ENCODE measurements at places on chromosomes 13 and 19. TPM values are rescaled to one million over a fixed set of nuclear protein-coding genes. Genes with fewer than 3 reads are reported as not detected.

DNA sequence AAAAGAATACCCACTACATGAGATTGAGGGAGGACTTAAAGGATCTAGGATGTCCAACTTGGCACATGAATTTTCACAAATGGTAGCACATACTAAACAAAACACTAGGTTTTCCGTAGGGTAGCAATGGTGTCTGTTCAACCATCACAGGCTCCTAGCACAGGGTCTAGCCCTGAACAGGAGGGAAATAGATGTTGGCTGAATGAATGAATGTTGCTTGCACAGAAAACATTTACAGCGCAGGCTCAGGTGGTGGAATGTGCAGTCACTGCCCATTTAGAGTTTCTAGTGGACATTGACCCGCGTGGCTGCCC, 1.9 kb upstream of the MYCBP2 start:
- DNase-seq = no peak

GRCh38 chr13:104594806-104595205, 1528.6 kb upstream of the SLC10A2 start:
- DNase-seq = no peak

DNA sequence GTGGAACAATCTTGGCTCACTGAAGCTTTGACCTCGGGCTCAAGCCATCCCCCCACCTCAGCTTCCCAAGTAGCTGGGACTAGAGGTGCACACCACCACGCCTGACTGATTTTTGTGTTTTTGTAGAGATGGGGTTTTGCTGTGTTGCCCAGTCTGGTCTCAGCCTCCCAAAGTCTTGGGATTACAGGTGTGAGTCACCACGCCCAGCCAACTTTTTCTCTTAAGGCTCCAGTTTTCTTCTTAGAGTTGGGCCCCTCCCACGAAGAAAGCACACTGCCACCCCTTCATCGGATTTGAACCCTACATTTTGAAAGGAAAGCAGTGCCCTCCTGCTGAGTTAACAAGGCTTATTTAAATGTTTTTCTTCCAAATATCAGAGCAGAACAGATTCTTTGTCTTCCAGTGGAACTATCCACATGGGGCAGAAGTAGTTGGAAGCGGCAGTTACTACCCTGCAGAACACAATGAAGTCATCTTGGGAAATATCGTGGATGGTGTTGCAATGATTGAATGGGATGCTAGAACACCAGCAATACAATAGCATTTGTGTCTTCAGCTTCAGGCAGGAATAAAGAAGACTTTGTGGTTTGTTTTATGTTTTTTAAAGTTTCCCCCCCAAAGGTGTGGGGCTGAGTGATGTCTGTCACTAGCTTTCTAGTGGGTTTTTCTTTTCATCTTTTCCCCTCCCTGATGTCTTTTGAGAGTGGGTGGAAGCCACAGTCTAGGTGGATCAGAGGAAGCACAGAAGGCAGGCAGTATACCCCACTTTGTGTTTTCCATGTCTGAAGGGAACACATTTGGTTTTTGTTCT, 8.9 kb downstream of the ACTN4 start:
- DNase-seq = no peak

Gene CDX2
- total RNA-seq = 31.0 TPM

- no peak for DNase-seq
These were observed 22.5 kb upstream of the ALOX5AP start for GRCh38 chr13:30712536-30713532.

DNA sequence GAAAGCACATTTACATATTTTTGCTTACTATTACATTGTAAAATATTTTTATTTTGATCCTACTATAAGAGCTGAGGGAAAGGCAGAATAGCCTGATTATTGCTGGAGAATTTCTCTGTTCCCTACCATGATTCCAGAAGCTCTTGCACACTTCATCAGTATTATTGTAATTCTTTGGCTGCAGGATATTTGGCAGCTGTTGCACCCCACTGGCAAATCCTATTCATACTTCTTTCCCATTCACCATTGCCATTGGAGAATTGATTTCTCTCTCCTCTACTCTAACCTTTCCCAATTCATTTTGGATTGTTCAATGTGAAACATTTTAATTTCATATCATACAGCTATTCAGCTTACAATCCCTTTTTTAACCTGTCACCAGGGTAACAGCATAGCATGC, 238.0 kb downstream of the GGACT start:
- DNase-seq = no peak

Gene URAD
- not detected for total RNA-seq

GRCh38 chr13:61508936-61509335, 93.3 kb upstream of the PCDH20 start:
- no peak for DNase-seq

Gene CABP5
- not detected for total RNA-seq

DNA sequence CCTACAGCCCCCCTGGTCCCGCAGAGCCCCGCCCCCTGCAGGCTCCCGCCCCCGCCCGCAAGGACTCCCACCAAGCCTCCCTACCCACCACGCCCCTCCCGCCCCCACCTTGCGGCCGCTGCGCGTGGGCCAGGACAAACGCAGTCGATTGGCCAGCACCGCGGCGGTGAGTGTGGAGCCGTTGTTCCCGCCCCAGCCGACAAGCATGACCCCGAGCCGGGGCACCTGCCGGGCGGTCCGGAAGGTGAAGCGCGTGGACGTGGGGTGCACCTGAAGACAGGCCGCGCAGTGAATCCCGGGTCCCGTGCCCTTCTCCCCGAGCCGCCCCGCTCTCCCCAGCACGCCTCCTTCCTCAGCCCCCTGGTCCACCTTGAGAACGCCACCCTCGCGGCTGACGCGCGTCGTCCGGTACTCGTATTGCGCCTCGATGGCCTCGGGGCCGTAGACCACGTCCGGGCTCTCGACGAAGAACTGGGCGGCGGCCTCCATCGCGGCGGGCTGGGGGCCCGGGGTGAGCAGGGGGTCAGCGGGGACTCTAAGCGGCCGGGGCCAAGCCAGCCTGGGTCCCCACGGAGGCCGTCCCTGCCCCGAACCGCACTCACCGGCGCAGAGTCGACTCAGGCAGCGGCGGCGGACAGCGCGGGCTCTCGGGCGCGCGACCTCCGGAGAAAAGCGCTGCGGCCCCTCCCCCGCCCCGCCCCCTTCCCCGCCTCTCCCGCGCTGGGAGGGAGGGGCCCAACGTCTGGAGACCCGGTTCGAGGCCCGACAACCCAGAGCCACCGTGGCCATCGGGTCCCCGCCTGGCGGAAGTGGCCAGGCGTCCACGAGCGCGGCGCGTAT, at the start of gene ISYNA1:
Gene ISYNA1, minus strand, starts transcription at position 643 of the 840 bp plus-strand sequence. Its CDS starts 154 bp downstream, at position 489.
- no peak for DNase-seq

- no peak for DNase-seq
These were observed 6.5 kb downstream of the SOX1 start for GRCh38 chr13:112073245-112074138.

DNA sequence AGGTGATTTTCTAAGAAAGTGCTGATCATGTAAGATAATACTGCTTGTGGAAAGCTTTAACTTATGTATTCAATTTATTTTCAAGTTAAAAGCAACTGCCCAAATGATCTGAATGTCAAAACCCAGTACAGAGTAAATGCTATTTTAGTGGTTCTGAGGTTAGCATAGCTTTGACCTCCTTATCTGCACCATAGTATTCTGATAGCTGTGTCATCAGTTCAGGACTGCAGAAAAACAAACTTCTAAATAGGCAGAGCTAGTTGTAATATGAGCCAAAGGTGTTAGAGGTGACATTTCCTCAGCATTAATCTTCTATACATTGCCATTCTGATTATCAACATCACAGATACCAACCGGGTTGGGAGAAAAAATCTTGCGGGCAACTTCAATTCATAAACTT, 758.7 kb downstream of the SLITRK5 start:
- no peak for DNase-seq

DNA sequence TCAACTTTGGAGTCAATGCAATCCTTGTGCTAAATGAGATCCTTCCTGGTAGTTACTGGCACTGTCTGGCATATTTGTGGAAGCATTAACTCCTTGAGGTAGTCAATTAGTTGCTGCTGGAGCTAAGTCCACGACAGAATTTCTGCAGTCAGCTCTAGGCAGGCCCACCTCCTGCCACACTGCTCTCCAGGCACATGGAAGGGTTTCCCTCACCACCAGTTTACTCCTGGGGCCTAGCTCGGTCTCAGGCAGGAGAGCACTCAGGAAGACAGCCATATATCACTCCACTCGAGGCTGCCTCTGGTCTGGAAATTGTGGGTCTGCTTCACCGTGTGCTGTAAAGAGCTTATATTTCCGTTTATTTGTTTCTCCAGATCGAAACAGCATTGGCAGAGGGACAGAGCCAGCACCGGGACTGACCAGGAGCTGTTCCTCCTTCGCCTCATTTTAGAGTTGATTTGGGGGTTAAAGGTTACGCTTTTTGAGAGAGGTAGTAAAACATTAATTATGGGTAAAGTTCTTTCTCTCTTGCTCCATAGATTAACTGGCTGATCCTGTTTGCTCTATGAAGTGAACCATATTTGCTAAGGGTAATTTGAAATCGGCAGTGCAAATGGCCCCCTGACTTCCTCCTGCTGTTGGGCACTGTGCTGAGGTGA, 20.6 kb upstream of the GTF3A start:
- DNase-seq = no peak

Gene WDR62
- 9.2 TPM for total RNA-seq

Gene ADM5
- 7.7 TPM for total RNA-seq

- DNase-seq = no peak
These were observed 21.7 kb downstream of the MYH14 start for GRCh38 chr19:50224986-50225747.

- DNase-seq = no peak
These were observed 52.6 kb downstream of the ALOX5AP start for GRCh38 chr13:30787738-30788525.

Gene ZNF865
- total RNA-seq = 19.9 TPM

DNA sequence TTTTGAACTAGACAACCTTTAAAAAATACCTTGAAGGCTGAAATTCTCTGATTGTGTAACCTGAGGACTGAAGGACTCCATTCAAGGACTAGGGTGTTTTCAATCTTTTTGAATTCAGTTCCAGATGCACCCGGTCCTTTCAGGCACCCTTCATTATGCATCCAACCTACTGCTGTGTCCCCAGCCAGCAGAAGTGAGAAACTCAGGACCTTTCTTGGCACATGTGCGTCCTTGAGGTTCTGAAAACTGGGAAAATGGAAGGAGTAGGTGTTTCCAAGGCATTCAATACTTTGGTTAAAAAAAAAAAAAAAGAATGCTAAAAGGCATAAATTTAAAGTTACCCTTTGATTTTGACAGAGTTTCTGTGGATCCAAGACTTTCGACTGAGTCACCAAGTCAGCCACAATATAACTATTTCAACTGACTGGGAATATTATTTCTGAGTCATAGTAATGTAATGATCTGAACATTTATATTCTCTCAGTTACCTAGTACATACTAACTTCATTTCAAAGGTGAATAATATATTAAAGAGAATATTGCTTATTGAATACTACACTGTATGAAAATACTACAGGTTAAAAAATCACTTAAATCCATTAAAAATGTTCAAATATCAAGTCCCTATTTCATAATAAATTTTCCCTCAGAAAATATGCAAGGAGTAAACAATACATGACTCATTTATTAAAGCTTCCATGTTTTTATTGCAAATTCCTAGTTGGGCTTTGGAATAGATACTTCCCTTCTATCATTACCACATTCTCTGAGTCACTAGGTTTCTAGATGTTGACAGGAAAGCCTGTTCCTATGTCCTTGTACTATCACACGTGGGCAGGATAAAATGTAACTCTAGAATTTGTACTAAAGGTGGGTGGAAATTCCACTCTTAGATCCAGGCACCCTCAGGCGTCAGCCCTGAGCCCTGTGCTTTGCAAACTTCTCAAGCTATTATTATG, 2.4 kb upstream of the ITGBL1 start:
- no peak for DNase-seq

DNA sequence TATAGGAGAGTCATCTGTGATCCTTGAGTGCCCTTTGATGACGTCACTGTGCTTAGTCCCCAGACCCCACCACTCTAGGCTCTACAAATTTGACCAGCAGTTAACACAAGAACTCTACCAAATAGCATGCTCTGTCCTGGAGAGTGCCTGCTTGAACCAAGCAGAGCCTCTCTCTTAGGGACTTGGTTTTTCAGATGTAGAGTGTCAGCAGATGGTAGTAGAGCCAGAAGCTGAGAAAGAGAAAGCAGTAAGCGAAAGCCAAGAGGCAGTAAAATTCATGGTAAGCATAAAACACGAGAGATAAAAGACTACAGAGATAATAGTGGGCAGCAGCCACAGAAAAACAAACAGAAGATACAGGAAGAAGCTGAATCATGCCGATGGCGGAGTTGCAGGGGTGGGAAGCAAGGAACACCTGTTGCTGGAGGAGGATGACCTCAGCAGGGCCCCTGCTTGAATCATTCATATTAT, 193.3 kb downstream of the SLC7A1 start:
- no peak for DNase-seq

Gene CEACAM21
- not detected for total RNA-seq

DNA sequence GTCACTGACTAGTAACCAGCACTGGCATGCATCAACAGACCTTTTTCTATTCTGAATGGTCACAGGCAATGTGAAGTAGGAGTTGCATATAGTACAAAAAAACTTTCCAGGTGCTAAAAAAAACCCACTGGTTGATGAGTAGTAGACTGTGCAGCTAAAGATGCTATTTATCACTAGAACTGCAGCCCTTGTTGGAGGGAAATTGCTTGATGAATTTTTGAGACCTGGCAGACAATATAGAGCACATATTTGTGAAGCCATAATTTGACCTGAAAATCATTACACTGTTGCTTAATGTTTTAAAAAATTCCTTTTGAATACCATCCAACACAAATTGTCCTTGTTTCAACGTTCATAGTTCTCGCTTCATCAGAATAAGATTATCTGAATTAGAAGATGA, 441.0 kb downstream of the KLF12 start:
- DNase-seq = no peak

GRCh38 chr13:51318015-51318414, 21.5 kb upstream of the SERPINE3 start:
- DNase-seq = no peak

DNA sequence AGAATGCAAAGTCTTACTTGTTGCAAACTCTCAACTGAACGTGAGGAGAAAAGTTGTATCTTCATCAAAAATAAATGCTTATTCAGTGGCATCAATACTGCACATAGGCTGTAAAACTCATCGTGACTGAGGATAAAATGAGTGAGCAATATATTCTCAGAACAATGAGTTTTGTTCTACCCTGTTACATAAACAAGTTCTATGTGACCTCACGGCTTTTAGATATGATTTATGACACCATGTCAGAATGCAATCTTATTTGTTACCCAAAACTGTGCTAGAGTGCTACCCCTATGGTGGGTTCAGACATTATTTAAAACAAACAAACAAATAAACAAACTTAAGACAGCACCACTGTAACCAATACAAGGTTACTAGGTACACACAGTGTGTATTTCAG, 55.4 kb downstream of the FOXO1 start:
- DNase-seq = no peak

All from progenitor cell of endocrine pancreas (in vitro differentiated cells).